ENCODE measurements at places on chromosomes 7 and 10. TPM values are rescaled to one million over a fixed set of nuclear protein-coding genes. Genes with fewer than 3 reads are reported as not detected.

CCDC126 gene
- 15.5 TPM for total RNA-seq

FAM200A gene
- total RNA-seq = 6.7 TPM

PROSER2 gene
- total RNA-seq = 23.7 TPM

GFRA1 gene
- 65.8 TPM for total RNA-seq

SLC37A3 gene
- total RNA-seq = 56.7 TPM

SPDYE17 gene
- total RNA-seq = not detected

- DNase-seq = no peak
Measured at GRCh38 chr7:6167004-6167551, 105.3 kb downstream of the CYTH3 start.

- peak; percentile 49 for DNase-seq
Measured at GRCh38 chr7:120164-120991, 72.0 kb upstream of the FAM20C start.

- DNase-seq = no peak
Measured at GRCh38 chr7:10780400-10780747, 193.3 kb upstream of the PHF14 start.

- DNase-seq = no peak
Measured at GRCh38 chr10:97174276-97174775, 11.4 kb downstream of the SLIT1 start.

GRCh38 chr10:129244298-129244697, 222.7 kb upstream of the MGMT start:
- DNase-seq = no peak

DNA sequence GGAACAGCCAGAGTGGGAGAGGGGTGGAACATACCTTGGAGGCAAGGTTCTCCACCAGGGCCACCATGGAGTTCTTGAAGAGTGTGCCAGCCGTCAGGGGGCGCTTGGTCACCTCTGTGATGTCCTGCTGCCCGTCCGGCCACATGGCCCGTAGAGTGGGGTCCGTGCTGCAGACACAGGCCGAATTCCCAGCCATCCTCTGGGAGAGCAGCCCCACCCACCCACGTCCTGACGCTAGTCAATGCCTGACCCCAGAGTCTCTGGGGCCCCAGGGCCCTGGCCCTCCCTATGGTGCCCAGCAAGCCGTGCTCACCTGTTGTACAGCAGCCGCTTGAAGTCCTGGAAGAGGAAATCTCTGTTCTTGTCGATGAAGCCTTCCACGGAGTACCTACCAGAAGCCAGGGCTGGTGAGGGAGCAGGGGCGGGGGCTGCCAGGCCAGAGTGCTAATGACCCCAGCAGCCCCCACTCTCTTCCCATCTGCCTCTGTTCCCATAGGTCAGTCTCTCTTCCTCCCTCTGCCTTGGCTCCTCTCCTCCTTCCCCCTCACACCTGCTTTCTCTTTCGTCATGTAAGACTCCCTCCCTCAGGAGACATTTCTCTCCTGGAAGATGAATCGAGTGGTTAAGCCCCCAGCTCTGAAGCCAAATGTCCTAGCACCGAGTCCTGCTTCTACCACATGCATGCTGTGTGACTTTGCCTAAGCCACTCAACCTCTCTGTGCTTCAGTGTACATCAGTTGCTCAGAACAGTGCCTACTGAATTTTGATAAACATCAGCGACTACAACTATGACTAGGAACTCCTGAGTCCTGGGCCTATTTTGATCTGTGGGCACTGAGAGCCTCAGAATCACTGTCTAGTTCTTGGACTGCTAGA, 11.0 kb downstream of the MYO1G start:
- peak; percentile 58 for DNase-seq

- DNase-seq = no peak
Measured at GRCh38 chr10:11958956-11959355, 83.7 kb downstream of the UPF2 start.

- no peak for DNase-seq
Measured at GRCh38 chr10:118020365-118020764, 26.4 kb downstream of the RAB11FIP2 start.

GRCh38 chr10:110357252-110357780, 52.6 kb upstream of the SMNDC1 start:
- DNase-seq = no peak

- no peak for DNase-seq
Measured at GRCh38 chr10:77490534-77491314, 146.9 kb downstream of the KCNMA1 start.

- no peak for DNase-seq
Measured at GRCh38 chr7:110921595-110922151, 169.3 kb upstream of the LRRN3 start.

GRCh38 chr10:47371629-47372485, 12.2 kb downstream of the ZNF488 start:
- peak; percentile 18 for DNase-seq

GRCh38 chr7:98864731-98865453, 4.9 kb downstream of the TMEM130 start:
- DNase-seq = no peak

- DNase-seq = no peak
Measured at GRCh38 chr7:151374139-151374538, 32.5 kb downstream of the NUB1 start.

DNA sequence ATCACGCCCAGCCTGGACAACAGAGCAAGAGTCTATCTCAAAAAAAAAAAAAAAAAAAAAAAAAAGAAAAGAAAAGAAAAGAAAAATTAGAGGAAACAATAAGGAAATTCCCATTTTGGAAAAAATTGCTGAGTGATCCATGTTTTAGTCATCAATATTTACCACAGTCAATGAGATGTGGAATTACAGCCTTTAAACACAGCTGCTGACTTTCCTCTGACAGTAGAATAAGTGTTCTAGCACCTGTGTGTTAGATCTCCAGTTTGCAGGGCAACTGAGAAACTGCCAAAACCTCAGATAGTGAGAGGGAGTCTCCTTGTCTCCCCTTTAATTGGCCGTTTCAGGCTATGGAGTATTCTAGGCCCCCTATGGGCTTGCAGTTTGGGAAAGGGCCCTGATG, 520.1 kb downstream of the KCNMA1 start:
- no peak for DNase-seq

DNA sequence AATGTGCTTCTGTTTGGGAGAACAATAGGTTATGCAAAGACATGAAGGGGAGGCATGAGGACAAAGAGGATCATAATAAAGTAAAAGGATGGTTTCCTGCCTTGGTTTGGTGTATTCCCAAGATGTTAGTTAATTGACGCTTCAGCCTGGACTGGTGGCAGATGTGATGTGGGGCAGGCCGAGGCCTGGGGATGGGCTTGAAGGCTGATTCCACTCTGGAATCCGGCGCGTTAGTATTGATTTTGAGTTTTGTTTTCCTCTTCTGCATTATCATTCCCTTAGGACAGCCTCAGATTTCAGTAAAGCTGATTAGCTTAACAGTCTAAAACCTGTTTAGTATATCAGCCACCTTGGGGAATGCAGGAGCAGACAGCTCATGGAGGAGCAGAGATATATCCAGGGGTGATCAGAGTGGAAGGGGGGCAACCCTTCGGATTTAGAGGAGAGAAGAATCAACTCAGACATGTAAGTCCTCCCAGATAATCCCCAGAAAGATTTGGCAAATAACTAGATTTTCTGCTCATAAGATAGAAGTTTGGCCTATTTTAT, 159.8 kb upstream of the MTPN start:
- no peak for DNase-seq

DNA sequence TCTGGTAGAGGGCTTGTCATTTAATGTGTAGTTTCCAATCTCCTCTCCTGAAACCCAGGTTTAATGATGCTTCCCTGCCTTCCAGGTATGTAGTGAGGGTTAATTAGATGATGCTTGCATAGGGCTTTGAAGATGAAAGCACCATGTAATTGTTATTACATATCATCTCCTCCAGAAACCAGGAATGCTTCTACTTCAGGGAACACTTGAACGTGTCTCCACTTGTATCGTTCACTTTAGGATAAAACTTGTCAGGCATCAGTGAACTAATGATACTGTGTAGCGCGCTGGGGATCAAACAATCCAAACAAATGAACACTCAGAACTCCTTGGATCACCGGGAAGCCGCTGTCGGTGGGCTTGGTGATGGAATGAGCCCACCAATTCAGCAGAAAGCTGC, 260.9 kb upstream of the FZD8 start:
- DNase-seq = no peak

DNA sequence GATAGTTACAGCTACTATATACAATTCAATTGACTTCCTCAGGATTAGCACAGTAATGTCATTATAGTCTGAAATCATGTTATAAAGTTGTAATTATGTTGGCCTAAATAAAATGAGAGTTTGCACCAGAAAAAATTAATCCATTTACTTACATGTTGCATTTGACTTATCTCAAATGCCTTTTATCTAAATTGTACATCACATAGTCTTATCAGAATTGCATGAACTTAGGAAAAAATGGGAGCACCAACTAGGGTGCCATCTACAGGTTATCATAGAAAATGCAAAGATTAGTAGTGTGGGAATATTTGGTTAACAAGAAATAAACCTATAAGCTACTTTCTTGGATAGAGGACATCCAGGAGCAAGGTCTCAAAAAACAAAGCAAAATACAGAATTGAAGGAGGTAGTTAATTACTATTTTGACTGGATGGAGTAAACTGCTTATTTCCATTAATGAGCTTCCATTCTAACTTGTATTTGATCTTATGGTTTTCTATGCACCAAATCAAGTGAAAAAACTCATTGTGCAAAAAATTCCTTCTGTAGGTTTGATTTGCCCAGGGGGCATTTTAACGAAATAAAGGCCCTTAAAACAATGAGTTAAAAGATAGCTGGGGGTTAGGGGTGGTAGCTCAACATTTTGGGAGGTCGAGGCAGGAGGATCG, 60.0 kb upstream of the ORC5 start:
- DNase-seq = no peak

DNA sequence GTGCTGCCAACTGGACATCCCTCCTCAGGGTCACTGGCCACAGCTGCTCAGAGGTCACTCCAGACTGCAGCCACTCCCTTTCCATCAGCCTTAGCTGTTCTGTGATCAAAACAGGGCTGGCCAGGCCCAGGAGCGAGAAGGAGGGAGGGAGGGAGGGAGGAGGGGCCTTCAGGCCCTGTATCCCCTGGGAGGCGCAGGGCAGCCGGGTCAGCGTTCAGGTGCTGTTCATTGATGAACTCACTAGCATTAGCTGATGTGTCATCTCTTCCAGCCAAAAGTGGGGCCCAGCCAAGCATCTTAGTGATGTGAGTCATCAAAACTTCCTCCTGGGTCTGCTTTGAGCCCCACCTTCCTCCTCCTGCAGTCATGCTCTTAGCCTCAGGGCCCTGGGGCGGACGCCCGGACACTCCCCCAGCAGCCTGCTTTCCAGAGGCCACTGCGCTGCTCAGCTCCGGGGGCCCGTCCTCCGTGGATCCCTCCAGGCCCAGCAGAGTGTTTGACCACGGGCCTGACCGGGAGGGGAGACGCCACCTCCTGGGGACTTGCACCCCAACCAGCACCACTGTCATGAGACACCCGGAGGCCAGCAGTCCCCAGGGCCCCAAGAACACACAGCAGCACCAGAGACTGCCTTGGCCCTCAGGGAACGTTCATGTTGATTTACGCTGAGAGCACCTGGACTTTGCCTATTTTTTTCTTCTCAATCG, 149.2 kb downstream of the PRKAG2 start:
- DNase-seq = peak; percentile 87

- no peak for DNase-seq
Measured at GRCh38 chr10:125559210-125559609, 123.8 kb downstream of the TEX36 start.

DNA sequence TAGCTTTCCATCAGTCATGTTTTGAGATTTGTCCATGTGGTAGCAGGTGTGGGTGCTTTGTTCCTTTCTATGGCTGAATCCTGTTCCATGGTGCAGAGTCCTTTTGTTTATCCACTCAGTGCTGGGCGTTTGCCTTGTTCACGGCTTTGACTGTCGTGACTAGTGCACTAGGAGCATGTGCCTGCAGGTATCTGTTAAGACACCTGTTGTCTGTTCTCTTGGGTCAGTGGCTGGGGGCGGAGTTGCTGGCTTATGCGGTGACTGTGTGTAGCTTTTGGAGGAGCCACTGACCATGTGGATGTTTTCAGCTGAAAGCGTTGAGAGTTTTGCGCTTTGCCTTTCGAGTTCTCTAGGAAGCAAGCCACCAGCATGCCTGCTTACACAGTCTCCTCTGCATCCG, 573.1 kb upstream of the FOXK1 start:
- no peak for DNase-seq

Measured in sciatic nerve (tissue), 2 donors.